Activated CD4-positive, alpha-beta T cell treated with anti-CD3 and anti-CD28 coated beads, Interleukin-2, amount 50 U/mL, for 4 hours (primary cell): ENCODE measurements at places on chromosomes 5 and 9.

DNA sequence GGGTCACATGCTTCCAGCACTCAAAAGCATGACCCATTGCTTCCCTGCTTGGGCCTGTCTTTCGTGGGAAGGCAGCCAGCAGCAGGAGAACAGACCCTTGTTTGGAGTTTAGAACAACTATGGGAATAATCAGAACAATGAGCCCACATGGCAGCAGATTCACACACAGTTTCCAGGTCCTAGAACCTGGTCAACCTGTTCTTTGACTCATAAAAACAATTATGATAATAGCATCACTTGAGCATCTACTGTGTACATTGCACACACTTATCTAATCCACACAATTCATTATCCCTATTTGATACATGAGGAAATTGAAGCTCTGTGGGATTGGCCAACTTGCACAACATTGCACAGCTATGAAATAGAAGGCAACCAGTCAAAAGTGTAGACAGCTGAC lies 41.7 kb downstream of the KLF4 start:
- no peak for DNase-seq

GRCh38 chr9:123338710-123339665 lies 17.0 kb upstream of the CRB2 start:
- peak; percentile 61 for DNase-seq

DNA sequence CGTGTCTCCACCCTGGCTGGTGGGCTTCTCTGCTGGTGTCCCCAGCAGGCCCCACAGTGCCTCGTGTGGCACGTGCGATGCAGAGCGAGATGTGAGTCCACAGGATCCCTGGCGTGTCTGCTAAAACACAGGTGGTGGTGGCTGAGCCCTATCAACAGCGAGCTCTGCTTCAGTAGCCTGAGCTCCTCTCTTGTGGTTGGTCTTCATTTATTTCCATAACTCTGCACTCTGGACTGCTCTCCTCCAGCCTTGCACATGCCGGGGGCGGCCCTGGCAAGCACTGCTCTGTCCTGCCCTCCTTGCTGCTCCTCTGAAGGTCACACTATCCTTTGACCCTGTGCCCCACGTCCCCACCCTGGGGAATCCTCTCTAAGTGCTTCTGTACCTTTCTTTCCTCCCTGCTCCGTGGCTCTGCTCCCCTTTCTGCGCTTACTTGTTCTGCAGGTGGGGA lies 59.2 kb downstream of the NSUN2 start:
- DNase-seq: no peak

DNA sequence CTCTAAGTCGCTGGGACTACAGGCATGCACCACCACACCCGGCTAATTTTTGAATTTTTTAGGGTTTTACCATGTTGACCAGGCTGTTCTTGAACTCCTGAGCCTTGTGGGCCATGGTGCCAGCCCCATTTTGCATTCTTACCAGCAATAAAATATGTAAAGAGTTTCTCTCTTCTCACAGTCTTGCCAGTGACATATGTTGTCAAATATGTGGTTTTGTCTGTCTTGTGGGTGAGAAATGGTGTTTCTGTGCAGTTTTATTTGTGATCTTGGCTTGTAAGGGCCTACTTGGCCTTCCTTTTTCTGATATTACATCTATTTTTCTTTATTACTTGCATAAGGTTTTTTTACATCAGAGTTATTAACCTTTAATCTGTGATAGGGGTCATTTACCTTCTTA lies 47.1 kb downstream of the SPIN1 start:
- DNase-seq: no peak

- DNase-seq: no peak
Observed at GRCh38 chr5:171419688-171420430, 412 bp downstream of the FGF18 start.

DNA sequence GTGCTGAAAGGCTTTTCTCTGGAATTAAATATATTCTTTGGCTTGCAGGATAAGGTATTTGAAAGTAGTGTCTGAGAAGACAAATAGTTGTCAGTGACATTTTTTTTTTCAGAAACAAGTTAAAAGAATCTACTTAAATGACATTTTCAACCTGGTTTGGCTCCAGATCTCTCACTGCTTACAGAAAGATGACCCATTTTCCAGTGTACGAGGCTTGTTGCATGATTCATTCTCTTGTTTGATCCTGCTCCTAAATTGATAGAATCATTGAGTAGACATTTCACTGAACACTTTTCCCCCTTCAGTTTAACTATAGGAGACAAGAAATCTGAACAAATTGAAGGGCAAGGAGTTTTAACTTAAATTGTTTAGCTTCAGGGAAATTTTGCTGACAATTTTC lies 546.1 kb downstream of the ZNF608 start:
- no peak for DNase-seq

DNA sequence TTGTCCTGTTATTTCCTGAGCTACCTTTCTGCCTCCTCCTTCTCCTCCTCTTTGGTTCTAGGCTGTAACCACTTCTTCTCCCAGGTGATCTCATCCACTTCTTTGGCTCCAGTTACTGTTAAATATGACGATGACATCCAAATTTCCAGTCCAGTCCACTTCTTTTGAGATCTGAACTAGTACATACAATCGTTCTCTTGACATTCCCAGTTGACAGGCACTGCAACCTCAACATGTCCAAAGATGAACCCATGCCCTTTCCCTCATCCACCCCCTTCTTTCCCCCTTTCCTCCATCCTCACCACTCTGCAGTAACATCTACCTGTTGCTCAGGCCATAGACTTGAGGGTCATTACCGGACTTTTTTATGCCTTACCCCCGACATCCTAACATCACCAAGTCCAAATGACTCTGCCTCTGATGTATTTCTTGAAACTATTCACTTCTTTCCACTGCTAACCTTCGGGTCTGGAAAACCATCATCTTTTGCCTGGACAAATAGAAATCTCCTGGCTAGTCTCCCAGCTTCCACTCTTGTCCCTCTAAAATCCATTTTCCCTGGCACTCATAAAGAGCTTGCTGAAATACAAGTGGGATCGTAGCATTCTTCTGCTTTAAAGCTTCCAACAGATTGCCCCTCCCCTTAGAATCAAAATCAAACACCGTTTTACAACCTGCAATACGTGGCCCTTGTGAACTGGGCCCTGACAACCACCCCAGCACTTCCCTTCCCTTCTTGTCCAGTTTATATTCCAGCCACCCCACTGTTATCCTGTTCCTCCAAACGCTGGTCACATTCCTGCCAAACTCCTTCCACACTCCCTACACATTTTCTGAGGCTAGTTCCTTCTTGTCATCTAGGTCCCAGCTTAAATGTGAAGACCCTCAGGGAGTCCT lies 31.5 kb downstream of the KLF9 start:
- DNase-seq: no peak

DNA sequence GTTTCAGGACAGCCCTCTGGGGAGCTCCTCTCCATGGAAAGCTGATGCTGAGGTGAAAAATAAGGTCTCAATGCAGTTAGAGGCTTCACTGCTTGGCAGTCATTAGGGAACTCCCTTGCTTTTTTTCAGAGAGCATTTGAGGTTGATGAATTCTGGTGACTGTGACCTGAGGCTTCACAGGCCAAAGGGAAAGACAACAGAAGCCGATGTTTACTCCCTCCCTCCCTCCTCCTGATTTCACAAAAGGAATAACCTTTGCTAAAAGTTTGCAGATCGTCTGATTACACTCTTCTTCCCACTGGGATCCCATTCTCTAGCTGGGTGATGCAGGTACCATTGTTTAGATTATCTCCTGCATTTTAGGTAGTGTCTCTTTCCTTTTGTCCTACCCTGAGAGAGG lies 329.4 kb downstream of the KIF4B start:
- no peak for DNase-seq

- no peak for DNase-seq
Observed at GRCh38 chr5:42940853-42941252, 99.3 kb downstream of the ANXA2R start.

GRCh38 chr5:59607138-59607765 lies 286.3 kb downstream of the PDE4D start:
- no peak for DNase-seq

- no peak for DNase-seq
Observed at GRCh38 chr5:160702934-160703333, 149.1 kb downstream of the ATP10B start.

DNA sequence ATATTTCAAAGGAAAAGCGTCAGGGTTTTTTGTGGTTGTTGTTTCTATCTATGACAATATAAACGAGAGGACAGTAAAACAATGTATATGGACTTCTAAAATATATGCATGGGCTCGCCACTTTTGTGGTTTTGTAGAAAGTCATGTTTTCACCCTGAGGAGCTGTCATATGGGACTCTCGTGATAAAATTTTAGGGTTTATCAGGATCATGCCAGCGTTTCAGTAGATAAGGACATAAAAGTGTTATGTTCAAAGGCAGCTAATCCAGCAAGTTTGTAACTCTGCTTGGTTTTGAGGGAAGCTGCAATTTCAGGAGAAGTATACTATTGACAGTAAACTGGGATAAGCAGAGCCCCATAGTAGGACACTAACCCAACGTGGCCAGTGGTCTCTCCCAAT lies 120.3 kb downstream of the CDC42SE2 start:
- no peak for DNase-seq

DNA sequence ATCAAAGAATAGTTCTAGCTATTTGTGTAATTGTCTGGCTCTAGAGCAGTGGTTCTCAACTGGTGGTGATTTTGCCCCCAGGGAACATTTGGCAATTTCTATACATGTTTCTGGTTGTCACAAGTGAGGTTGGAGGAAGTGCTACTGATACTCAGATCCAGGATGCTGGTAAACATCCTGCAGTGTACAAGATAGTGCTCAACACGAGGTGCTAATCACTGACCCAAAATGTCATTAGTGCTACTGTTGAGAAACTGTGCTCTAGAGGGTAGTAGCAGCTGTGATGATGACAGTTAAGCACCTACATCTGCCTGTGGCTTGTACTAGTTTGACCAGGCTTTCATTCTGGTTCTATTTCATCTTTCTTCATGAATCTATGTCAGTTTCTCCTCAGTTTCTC lies 22.1 kb downstream of the LRRC19 start:
- DNase-seq: no peak

GRCh38 chr9:37382982-37383357 lies 39.5 kb upstream of the GRHPR start:
- DNase-seq: no peak
